ENCODE measurements at places on chromosomes 11 and 22.
A peak's percentile ranks its signal among the peaks of the same experiment; 100 is the strongest.

DNA sequence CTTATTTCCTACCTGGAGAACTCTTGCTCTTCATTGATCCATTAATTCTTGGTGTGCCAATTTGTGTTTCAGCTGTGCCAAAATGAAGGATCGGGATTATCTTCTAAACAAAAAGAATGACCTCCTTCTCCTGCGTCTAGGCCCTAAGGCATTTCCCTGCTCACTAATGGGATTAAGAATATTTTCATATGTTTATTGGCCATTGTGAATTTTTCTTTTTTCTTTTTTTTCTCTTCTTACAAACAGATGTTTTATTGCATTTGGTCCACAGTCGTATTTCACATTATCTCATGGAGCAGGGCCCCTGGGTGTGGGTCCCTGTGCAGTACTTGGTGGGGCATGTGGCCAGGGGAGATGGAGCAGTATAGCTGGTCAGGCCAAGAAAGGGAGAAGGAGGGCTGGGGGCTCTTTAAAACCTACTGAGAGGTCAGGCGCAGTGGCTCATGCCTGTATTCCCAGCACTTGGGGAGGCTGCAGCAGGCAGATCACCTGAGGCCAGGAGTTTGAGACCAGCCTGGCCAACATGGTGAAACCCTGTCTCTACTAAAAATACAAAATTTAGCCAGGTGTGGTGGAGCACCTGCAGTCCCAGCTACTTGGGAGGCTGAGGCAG is 35.3 kb upstream of the HORMAD2 start:
- DNase-seq, result no peak

GRCh38 chr11:66150725-66151124 is 80.7 kb downstream of the PACS1 start:
- no peak for DNase-seq

GRCh38 chr11:46367244-46367915 is 14.1 kb upstream of the MDK start:
- DNase-seq, result peak; percentile 38

GRCh38 chr22:46851941-46852340 is 89.5 kb downstream of the TBC1D22A start:
- no peak for DNase-seq

- no peak for DNase-seq
Observed at GRCh38 chr11:44630511-44631210, 65.2 kb downstream of the CD82 start.

GRCh38 chr22:48362721-48363404 is 1464.8 kb downstream of the BRD1 start:
- DNase-seq, result no peak

DNA sequence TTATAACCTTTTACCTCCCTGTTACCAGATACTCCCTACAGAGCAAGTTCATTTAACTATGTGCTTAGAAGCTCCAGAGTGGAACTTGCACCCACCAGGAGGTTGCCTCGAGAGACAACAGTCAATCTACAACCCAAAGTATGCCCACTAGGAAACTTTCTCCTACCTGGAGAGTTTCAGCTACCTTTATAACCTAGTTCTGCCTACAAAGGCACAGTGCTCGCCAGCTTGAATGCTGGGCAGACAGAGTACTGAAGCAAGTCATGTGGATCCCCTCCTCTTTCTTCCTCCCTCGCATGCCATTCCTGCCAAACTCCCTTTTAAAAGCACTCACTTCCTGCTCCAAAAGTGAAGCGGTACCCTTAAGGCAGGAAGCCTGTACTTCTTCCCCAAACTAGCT is 258.9 kb downstream of the SWAP70 start:
- peak; percentile 25 for DNase-seq

GRCh38 chr11:114246321-114247069 is 49.7 kb upstream of the NNMT start:
- no peak for DNase-seq

DNA sequence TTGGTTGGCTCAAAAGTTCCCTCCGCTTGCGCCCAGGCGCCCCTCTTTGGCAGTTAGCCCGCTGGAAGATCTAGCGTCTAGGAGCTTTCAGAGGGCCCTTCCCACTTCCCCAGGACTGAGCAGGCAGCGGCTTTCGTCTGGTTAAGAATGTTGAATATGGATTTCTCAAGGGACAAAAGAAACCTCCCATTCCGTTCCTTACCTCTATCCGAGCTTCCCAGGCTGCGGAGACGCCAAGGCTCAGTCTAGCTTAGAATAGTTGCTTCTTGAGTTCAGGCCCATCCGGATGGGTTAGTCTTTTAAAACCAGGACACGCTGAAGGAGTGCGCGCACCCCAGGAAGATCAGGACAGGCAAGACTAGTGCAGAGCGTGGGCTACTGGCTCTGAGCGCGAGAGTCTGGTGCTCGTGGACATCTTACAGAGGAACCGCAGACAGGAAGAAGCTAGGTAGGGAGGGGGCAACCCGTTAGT is 1.6 kb downstream of the NELL1 start:
- no peak for DNase-seq

- no peak for DNase-seq
Observed at GRCh38 chr22:39916496-39916895, 15.6 kb downstream of the GRAP2 start.

GRCh38 chr11:32341620-32342613 is 93.4 kb downstream of the WT1 start:
- DNase-seq, result no peak

DNA sequence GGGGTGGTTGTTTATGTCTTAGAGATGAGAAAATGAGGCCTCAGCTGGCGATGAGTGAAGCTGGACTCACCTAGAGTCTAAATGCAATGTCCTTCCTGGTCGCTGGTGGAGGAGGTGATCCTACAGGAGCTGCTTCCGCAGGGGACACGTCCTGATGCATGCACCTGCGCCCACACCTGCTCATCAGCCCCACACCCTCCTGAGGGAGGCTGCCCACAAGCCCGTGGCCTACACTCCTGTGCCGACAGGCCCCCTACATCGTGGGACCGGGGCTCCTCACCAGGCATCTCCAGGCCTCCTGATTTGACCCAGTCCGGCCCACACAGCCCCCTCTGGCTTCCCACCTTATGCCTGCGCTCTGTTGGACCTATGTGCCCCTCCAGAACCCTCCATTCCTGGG is 857.2 kb downstream of the TBC1D22A start:
- DNase-seq, result no peak

DNA sequence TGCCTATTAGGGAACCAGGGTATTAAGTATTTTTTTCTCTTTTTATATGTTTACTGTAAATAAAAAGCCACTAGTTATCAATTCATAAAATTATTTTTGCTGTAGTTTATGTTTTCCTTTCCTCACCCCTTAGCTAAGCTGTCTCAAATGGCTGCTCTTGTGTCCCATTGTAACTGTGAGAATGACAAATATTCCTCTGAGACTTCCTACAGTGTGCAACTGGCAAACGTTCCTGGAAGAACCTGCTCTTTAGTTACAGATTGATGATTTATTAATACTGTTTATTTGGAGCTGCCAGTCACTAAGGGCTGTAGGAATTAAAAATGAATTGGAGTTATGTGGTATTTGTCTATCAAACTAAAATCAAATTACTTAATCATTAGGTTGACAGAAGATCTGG is 675.4 kb upstream of the ARHGAP42 start:
- DNase-seq, result peak; percentile 26

- DNase-seq, result peak; percentile 49
Observed at GRCh38 chr11:15104166-15104565, 10.6 kb upstream of the INSC start.

GRCh38 chr11:2318123-2318522 is 16.3 kb downstream of the TSPAN32 start:
- DNase-seq, result no peak

DNA sequence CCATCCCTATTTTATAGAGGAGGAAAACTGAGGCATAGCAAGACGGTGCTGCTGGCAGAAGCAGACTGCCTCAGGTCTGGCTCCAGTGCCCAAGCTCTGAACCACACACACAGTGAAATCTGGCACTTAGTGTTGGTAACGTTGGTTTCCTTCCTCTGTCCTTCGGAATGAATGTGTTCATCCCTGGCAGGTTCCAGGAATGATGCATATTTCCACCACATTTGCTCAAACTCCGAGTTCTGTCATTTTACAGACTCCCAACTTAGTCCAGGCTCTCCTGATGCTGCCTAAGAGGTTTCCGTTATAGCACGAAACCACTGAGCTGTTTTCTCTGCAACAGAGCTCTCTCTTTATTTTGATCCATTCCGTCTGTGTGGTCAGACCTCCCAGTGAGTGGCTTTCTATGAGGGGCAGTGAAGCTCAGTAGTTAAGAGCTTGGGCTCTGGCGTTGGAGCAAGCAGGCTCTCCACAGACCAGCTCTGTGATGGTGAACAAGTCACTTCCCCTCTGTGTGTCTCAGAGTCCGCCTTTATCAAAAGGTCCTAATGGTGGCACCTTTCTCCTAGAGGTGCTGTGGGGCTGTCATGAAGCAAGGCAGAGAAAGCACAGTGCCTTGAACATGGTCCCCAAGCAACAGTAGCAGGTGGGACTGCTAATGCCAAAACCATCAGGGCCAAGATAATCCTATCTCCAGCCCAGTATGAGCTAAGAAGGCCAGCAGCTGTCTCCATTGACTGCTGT is 200.3 kb downstream of the MYO18B start:
- no peak for DNase-seq

GRCh38 chr11:111612224-111612623 is 10.0 kb downstream of the SIK2 start:
- DNase-seq, result no peak

DNA sequence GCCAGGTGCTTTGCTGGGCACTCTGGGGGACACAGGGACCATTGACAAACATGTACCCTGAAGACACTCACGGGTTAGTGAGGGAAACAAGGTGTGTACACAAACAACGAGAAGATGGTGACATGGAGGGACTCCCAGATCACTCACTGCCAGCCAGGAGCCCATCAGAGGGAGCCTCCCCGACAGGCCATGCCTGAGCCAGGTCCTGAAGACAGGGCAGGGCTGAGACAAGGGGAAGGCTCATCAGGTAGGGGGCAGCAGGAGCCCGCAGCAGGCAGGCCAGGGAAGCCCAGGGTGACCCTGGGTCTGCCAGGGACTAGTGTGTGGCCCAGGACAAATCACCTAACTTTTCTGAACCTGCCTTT is 127.9 kb downstream of the BUD13 start:
- no peak for DNase-seq

GRCh38 chr11:41989823-41990380 is 530.5 kb upstream of the LRRC4C start:
- no peak for DNase-seq

- DNase-seq, result peak; percentile 52
Observed at GRCh38 chr11:10294290-10294953, 403 bp upstream of the SBF2 start.

GRCh38 chr22:37284805-37285355 is 2.6 kb downstream of the CYTH4 start:
- no peak for DNase-seq

- DNase-seq, result peak; percentile 22
Observed at GRCh38 chr22:40326905-40327735, 19.2 kb upstream of the ADSL start.

GRCh38 chr11:44979543-44980399 is 29.1 kb upstream of the TP53I11 start:
- DNase-seq, result peak; percentile 83

GRCh38 chr11:35138058-35138457 is 913 bp upstream of the CD44 start:
- DNase-seq, result no peak

DNA sequence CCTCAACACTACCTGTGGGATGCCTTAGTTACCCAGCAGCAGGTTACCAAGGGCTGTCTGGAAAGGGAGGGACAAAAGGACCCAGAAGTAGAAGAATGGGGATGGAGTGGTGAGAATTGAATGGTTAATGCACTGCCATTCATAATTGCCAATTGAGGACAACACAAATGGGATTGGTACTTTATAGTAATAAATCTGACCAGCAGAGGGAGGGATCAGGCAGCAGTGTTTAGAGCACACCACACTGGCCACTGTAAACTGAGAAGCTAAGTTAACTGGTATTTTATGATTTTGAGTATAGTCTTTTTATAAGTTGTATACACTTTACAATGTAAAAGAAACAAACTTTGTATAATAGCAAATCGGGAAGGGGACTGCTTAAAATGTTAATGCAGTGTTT is 10.7 kb downstream of the TBRG1 start:
- DNase-seq, result no peak

GRCh38 chr22:27546157-27546935 is 255.2 kb downstream of the MN1 start:
- DNase-seq, result peak; percentile 44

GRCh38 chr11:12640926-12641849 is 33.0 kb upstream of the TEAD1 start:
- DNase-seq, result no peak

DNA sequence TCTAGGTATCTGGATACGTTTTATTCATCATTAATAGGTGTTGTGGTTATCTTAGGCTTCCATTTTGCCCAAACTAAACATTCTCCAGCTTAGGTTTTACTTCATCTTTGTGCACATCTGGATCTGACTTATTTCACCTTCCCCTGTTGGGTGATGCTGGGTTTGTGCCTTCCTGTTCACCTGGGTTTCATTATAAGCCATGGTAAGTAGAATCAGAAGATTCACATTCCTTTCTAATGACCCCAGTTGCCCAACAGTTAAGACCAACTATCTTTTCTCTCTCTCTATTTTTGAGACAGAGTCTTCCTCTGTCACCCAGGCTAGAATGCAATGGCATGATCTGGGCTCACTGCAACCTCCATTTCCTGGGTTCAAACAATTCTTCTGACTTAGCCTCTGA is 44.6 kb downstream of the LMO2 start:
- DNase-seq, result no peak

- DNase-seq, result no peak
Observed at GRCh38 chr11:111418436-111418787, 39.3 kb upstream of the POU2AF1 start.

DNA sequence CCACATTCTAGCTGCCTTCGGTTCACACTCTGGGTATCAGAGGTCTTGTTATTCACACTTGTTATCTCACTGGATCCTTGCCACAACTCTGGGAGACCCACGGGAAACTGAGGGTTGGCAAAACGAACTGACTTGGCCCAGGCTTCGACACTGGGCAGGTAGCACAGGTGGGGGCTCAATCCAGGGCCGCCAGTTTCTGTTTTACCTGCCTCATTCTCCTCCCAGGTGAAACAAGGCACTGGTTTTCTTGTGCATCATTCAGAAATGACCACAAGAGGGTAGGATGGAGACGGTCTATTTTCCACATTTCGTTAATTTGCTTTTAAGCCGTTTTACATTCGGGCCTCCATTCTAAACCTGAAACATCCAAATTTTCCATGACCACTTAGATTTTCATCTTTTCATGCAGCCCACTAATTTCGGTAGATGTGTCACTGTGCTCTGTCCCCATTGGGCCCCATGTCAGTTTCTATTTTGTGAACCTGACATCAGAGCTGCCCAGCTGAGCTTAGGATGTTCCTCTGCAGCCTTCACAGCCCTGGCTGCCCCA is 108.1 kb downstream of the KIAA1671 start:
- DNase-seq, result no peak

- no peak for DNase-seq
Observed at GRCh38 chr22:25668437-25668836, 73.6 kb upstream of the MYO18B start.

GRCh38 chr11:74577624-74578396 is 14.6 kb upstream of the POLD3 start:
- no peak for DNase-seq

- DNase-seq, result no peak
Observed at GRCh38 chr22:45308957-45309421, 745 bp upstream of the FAM118A start.
